ENCODE measurements at places on chromosomes 1 and 21.

- no peak for DNase-seq
These were observed 4.2 kb downstream of the STXBP3 start for GRCh38 chr1:108750476-108751181.

DNA sequence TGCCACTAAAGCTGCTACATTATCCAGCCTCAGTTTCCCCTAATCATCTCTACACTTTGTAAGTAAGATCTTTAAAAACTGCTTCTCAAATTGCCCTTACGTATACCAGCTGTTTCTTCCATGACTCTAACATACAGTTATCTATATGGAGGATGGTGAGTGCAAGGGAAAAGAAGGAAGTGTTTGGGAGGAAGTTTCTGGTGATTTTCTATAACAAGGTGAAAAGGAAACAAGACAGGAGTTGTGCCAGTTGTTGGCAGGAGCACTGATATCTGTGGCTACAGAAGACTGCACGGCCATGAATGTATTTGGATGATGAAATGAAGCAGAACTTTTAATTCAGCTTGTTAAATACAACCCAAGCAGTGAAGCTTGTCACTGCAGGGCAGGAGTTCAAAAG lies 32.3 kb upstream of the NHLH2 start:
- no peak for DNase-seq

DNA sequence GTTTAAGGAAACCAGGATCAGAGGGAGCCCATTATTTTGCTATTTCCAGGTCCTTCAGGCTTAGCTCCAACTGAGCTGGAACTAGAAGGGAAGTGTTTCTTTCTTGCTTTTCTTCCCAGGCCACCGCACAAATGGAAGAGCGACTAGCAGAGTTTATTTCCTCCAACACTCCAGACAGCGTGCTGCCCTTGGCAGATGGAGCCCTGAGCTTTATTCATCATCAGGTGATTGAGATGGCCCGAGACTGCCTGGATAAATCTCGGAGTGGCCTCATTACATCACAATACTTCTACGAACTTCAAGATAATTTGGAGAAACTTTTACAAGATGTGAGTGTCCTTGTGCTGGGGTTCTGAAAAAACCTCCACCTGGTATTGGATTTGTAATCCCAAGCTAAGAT lies 121.8 kb downstream of the PIK3R3 start:
- no peak for DNase-seq

DNA sequence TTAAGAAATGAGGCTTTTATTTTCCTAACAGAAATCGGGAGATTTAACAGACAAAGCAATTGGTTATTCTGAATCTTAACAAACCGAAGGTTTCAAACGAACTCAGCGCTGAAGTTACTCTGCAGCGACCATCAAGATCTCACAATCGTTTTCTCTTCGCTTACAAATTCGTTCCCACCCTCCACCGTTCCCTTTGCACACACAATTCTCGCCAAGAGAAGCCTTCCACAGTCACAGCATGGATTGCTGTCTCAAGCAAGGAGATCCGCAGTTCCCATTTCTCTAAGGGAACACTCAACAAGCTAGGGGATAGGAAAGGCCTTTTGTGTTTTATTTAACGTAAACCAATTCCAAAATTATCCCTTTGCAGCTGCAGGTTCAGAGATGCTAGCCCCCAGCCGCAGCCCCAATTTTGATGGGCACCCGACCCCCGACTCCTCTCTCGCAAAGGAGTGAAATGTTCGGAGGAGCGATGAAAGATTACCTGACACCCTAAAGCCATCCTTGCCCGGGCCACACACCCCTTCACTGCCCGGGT lies 755 bp downstream of the FBXO42 start:
- DNase-seq: no peak

DNA sequence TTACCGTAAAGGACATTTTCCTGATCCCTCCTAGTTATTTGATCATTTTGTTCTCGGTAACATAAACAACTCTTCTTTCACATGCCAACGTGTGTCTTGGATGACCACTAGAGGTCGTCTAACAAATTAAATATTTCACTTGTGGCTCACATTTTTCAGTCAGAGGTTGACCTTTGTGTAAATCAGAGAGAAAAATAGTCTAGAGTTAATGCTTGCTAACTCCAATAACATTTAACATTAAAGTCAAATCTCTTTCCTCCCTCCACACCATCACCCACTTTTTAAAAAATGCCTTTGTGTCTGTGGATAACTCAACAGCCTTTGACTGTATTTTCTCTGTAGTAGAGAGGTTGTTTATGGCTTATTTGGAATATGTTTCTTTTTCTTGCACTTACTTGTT lies 220.5 kb upstream of the B3GALT2 start:
- peak; percentile 24 for DNase-seq

GRCh38 chr1:69835955-69836354 lies 268.2 kb downstream of the LRRC7 start:
- DNase-seq: no peak

GRCh38 chr1:31752952-31753475 lies 11.1 kb downstream of the ADGRB2 start:
- no peak for DNase-seq
